ENCODE measurements at places on chromosomes 7 and 10. TPM values are rescaled to one million over a fixed set of nuclear protein-coding genes. Genes with fewer than 3 reads are reported as not detected.

Gene FAM237B
- total RNA-seq, result not detected

Gene SLC26A3
- not detected for total RNA-seq

Gene ABCF2
- total RNA-seq, result 61.3 TPM

Gene MOGAT3
- not detected for total RNA-seq

Gene HGF
- total RNA-seq, result not detected

Gene ACHE
- 2.8 TPM for total RNA-seq

Gene KCNIP2
- 0.82 TPM for total RNA-seq

Gene AHR
- total RNA-seq, result 10.0 TPM

Gene MYPN
- total RNA-seq, result 2.0 TPM

Gene SDK1
- total RNA-seq, result 0.72 TPM

Gene NAT16
- total RNA-seq, result 0.06 TPM

Gene FGL2
- total RNA-seq, result not detected

Gene ANXA8L1
- 98.4 TPM for total RNA-seq

Gene PGAM2
- total RNA-seq, result not detected

Gene HTR5A
- not detected for total RNA-seq
